ENCODE measurements at places on chromosomes 3 and 15.

- no peak for DNase-seq
Observed at GRCh38 chr3:191387441-191388077, 57.2 kb upstream of the UTS2B start.

DNA sequence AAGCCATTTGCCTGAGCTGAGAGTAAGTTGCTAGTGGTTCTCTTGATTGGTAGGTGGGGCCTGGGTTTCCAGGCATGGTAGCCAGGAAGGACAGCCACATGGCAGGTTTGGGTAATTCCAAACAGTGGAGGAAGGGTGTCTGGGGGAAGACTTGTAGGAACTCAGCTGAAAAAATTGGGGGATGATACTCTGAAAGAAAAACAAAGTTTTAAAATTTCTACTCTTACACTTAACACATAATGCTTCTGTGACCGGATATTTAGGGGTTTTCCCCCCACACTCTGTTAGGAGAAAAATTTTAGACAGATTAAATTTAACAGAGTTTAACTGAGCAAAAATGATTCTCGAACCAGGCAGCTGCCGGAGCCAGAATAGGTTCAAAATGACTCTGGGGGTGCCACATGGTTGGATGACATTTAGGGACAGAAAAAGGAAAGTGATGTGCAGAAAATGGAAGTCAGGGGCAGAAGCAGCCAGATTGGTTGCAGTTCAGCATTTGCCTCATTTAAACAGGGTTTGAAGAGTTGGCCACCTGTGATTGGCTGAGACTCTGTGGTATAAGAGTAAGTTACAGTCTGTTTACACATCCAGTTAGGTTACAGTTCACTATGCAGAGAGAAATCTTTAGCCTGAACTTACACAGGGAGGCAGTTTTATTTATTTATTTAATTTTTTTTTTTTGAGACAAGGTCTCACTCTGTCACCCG is 8.1 kb downstream of the B2M start:
- no peak for DNase-seq

DNA sequence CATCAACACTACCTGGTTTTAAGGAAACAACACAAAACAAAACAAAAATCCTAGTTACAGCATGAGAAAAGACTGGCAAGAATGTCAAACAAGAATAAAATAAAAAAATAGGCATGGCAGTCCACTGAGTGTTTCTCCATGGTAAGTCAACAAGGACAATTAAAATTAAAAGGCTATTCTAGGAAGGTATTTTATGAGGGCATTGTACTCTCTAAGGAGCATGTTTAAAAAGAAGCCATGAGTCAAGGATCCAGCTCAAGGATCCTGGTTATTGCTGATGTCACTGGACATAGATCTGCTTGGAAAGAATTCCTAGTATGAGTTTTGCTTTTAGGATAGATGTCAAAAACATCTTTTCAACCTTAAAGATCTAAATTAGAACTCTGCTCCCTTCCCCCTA is 106.7 kb downstream of the MYO5A start:
- DNase-seq: no peak

- DNase-seq: no peak
Observed at GRCh38 chr15:77538793-77539497, 93.8 kb downstream of the LINGO1 start.

GRCh38 chr3:170079536-170080165 is 41.9 kb downstream of the GPR160 start:
- no peak for DNase-seq

DNA sequence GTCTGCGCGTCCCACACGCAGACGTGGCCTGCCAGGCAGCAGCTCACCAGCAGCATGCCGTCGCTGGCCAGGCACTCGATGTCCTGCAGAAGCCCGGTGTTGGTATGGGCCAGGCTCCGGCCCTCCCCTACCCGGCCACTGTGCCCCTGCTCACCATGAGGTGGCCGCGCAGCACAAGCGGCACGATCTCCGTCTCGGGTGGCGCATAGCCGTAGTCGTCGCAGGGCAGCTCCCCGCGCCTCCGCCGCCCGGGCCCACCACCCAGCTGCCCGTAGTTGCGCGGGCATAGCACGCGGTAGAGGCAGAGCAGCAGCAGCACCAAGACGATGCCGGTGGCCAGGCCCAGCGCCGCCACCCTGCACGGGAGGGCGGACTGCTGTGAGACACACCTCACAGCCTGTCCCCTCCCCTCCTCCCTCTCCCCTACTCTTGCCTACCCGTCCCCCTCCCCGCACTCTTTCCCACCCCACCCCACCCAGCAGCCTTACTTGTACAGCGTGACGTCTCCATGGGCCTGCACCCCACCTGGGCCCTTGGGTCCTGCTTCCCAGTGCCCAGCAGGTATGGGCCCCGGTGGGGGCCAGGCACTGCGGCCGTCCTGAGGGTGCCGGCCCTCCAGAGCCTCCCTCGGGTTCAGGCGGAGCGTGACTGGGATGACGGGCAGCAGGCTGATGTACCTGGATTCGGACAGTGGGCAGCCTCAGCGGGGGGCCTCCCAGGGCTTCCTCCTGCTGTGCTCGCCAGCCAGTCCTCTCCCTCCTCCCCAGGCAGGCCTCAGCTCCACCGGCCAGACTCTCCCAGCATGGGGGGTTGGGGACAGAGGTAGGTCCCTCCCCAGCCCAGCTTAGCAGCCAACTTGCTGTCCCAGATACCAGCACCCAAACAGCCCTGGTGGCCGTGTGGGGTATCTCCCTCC is 37.6 kb downstream of the PTPN23 start:
- no peak for DNase-seq

- DNase-seq: no peak
Observed at GRCh38 chr3:158330870-158331269, 221.0 kb downstream of the RSRC1 start.

DNA sequence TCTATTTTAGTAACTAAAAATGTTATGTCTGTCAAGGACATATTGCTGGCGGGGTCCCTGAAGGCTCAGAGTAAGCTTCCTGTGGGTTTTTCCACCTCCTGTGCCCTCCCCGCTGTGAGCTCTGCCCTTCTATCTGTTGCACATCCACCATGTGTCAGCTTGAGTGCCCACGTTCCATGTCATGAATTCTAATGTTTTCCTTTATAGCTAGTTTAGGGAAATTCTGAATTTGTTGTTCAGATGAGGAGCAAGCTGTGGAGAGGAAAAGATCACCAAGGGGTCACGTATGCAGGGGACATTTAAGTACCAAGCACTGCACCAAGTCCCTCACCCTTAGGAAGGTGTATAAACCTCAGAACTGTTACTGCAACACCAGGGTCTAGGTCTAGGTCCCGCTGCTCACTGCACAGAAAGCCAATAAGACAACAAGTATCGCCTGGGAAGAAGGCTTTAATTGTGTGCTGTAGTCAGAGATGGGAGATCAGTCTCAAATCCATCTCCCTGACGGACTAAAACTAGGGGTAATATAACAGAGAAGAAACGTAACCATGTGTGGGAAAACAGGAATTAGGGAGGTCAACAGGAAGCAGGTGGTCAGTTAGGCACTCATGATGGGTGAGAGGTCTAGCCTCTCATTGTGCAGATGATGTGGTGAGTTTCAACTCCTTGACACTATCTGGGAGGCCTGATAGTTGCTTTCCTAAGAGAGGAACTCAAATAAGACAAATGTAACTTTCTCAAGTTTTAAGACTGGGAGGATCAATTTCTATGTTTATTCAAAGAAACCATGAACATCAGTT is 9.7 kb downstream of the GP9 start:
- DNase-seq: no peak

- DNase-seq: peak; percentile 58
Observed at GRCh38 chr15:29937956-29938355, 115.7 kb upstream of the TJP1 start.

DNA sequence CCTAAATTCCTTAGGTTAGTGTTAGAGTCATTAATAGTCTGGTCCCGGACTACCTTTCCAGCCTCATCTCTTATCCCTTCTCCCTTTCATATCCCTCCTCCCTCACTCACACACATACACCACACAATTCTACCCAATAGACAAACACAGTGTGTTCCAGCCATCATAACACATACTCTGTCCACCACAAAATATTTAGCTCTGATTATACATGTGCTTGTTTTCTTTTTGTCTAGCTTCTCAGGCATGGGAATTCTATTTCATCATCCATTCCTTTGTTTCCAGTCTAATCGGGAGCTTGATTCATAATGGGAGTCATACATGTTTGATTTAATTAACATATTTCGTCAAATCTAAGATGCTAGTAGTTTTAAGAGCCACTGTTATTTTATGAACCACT is 161.8 kb upstream of the BFSP2 start:
- no peak for DNase-seq

DNA sequence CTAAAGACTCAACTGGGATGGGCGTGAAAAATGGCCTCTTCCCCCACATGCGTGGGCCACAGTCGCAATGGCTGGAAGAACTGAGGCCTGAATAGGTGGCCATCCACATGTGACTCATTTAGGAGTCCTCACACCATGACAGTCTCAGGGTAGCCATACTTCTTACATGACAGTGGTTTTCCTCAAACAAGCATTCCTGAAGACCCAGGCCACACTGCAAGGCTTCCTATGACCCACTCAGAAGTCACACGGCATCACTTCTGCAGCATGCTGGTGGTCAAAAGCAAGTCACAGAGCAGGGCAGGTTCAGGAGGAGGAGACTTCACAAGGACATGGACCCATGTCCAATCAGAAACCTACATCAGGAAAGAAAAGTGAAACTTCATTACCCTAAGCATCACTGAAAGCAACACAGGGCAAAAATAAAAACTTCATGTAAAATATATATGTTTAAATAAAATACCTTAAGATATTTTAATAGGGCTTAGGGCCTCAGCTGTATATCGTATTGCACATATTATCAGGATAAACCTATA is 257.1 kb downstream of the OPA1 start:
- no peak for DNase-seq

GRCh38 chr3:8329598-8329997 is 172.0 kb upstream of the LMCD1 start:
- DNase-seq: no peak

- no peak for DNase-seq
Observed at GRCh38 chr3:100754563-100755334, 45.5 kb downstream of the TFG start.

DNA sequence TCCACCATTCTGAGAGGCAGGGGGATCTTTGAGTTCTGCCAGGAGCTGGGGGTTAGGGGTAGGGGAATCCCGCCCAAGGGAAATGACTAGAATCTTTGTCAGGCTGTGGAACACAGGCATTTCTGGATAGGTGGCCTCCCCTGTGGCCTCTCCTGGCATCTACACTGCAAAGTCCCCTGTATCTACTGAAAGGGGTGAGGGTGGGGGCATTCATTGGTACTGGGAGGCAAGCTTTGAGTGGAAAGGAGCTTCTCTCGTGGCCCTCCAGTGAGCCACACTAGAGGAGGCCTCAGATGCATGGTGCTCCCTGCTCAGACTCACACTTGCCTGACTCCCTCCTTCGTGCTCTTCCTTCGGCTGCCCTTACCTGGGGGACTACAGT is 59.9 kb downstream of the CCNL1 start:
- no peak for DNase-seq

DNA sequence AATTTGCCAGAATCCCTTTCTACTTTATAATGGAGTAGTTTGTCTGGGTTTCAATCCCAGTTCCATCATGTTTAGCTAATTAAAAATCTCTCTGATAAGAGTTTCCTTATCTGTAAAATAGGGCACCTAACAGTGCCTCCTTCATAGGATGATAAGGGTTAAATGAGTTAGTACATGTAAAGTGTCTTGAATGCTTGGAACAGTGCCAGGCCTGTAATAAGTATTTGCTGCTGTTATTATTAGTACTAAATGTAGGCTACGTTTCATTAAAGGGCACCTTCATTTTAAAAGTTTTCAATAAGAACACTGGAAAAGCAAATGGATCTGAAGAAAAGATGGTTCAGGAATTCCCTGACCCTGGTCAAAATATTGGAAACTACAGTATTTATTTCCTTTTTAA is 11.8 kb upstream of the SLC2A2 start:
- no peak for DNase-seq

- no peak for DNase-seq
Observed at GRCh38 chr15:98955961-98956723, 51.5 kb downstream of the PGPEP1L start.

DNA sequence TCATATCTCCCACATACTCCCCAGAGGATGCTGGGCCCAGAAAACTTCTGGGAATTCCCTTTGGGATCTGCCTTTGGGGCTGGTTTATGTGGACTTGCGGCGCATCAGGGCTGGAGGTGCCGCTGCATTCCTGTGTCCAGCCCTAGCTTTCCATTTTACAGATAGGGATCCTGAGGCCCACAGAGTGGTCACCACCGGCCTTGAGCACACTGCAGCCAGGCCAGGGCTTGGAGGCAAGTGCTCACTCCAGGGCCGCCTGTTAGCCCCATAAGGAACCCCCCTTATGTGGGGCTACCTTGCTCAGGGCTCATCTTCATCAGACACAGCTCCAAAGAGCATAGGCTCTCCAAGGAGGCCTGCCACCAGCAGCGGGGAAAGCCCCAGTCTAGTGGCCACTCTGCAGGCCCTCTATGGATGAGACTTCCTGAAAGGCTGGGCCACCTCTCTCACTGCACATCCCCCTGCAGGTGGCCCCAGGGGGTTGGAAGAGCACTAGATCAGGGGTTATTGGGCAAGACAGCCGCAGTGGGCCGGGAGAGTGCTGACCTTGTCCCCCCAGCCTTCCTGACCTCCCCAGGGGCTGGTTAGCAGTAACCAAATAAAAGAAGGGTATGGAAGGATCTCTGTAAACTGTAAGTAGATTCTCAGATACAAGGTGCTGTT is 9.2 kb upstream of the ATP2B2 start:
- DNase-seq: no peak

GRCh38 chr15:41891226-41891625 is 2.6 kb downstream of the SPTBN5 start:
- no peak for DNase-seq

GRCh38 chr15:62171882-62172281 is 6.8 kb upstream of the C2CD4B start:
- no peak for DNase-seq

GRCh38 chr3:48241796-48242455 is 1.0 kb downstream of the ZNF589 start:
- DNase-seq: no peak

DNA sequence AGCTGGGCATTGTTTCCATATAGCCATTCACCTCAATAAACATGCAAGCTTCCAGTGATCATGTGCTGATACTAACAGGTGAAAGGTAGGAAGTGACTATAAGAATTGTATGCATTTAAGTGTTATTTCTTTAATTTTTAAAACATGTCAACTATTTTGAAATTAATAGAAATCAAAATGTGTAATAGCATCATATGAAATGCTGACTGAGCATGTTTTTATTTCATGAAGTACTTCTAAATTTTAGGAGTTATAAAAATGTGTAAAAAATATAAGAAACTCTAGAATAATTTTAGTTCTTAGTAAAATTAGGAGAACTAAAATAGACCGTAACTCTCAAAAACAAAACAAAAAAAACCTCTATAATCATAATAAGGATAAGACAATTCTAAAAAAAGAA is 229.3 kb upstream of the ARPP21 start:
- DNase-seq: no peak

DNA sequence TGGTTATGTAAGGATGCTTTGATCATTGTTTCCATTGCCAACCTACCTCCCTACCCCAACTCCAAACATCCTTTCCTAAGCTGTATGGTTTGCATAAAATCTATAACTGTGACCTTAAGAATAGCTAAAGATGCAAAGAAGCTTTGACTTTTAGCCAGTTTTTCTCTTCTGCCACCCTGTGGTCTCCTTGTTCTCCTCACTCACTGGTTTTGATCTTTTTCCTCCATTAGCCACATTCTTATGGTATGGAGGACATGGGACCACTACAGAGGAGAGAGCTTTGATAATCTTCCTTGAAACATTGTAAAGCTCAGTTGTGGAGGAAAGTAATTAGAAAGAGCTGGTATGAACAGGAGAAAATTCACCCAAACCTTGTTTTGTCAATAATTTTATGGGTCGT is 115.9 kb downstream of the NEK11 start:
- peak; percentile 1 for DNase-seq

- DNase-seq: no peak
Observed at GRCh38 chr3:106533093-106533787, 664.4 kb upstream of the CBLB start.
